Fibroblast of gingiva (primary cell): ENCODE measurements at places on chromosomes 5 and 9.

DNA sequence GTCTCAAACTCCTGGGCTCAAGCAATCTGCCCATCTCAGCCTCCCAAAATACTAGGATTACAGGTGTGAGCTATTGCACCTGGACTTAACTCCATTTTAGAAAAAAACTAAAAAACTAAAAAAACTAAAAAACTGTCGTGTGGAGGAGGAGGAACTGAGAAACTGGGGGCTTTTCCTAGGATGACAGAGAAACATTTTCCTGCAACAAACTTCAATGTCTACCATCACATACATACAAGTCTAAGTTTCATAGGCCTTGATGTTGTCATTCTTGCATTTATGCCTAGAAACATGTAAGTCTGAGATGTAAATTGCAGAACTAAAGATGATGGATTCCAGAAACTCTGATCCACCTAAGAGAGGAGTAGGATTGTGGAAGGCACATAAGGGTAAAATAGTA is 556.8 kb downstream of the RAB3C start:
- no peak for DNase-seq

DNA sequence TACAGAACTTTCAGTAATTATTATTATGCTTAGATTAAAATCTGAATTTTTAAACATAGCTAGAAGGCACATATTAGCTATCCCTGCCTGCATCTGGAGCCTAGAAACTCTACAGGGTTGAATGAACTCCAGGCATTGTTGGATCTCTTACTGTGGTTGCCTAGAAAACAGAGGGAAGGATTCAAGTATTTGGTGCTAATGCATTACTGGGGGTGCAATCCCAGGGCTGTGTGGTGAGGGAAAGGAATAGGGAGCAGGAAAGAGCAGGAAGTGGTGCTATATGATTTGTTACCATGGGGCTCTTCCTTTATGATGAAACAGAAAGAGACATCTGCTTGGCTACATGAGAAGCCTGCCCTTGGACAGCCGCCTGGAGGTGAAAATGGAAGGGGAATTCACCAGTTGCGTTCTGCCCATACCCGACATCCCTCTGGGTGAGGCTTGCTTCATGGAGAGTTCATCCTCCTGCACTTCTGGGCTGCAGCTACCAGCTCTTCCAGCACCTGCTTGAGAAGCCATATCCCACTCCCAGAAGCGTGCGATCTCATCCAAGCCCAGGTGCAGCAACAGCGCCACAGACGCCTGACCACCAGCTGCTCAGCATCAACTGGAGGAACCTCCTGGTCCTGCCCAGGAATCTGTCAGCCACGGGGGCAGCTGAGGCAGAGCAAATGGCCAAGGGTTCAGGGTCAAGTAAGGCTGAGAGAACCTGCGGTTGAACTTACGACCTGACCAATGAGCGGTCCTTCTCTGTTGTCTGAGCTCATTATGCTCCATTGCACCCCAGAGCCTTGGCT is 362.8 kb downstream of the SEMA5A start:
- DNase-seq, result no peak

GRCh38 chr5:85549229-85549628 is 1068.5 kb upstream of the COX7C start:
- DNase-seq, result no peak

DNA sequence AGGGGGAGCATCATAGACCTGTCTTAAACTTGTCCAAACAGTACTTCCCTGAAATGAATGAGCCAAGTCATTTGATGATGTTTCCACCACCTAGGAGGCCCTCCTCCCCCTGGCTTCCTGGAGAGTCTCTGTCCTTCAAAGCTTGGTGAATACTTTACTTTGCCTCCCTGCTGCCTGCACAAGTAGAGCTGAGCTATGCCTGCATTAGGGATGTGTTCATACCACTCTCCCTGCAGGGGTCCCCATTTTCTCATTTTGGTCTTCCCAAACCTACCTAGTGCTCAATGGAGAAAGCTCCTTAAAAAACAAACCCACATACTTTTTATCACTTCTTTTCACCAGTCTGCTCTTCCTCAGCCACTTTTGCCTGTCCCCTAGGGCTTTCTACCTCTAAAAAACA is 7.7 kb downstream of the CCNI2 start:
- DNase-seq, result peak; percentile 29

GRCh38 chr5:132628814-132629213 is 29.2 kb upstream of the IL13 start:
- DNase-seq, result no peak

DNA sequence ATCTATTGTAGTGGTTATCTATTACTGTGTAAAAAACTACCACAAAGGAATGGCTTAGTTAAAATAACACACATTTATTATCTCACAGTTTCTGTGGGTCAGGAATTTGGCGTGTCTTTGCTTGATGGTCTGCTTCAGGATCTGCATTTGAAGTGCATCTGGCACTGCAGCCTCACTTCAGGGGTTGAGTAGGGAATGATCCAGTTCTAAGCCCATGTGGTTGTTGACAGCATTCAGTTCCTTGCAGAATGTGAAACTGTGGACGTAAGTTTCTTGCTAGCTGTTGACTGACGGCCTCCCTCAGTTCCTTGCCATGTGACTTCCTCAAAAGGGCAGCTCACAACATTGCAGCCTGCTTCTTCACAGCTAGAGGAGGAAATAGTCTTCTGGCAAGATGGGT is 2.1 kb upstream of the OGN start:
- DNase-seq, result no peak

GRCh38 chr5:181261320-181262049 is 542 bp upstream of the TRIM52 start:
- peak; percentile 73 for DNase-seq

DNA sequence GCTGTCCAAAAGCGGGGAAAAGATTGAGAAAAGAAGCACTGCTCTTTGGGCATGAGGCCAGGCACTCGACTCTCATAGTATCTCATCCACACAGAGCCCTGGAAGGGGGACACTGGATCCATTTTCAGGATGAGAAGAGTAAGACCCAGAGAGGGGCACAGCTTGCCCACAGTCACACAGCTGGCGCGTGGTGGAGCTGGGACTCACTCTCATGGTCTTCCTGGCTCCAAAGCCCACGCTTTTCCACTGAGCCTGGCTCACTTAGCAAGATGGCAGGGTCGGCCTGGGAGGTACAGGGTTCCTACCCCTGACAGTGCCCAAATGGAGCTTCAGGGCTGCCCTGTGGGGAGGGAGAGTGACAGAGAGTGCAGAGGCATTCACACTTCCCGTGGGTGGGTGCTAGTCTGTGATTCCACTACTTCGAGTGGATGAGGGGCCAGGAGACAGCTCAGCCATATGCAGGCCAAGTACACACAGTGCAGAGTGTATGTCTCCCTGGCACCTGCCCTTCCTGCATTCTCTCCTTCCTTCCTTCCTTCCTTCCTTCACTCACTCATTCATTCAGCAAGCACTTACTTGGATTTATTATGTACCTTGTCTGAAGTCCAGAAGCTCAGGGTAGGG is 18.3 kb upstream of the IGFBPL1 start:
- DNase-seq, result no peak

- no peak for DNase-seq
Observed at GRCh38 chr5:66620711-66621110, 24.5 kb downstream of the MAST4 start.

GRCh38 chr5:10250806-10251276 is 761 bp downstream of the CCT5 start:
- DNase-seq, result peak; percentile 34

- DNase-seq, result no peak
Observed at GRCh38 chr5:81020478-81021167, 60.5 kb downstream of the RASGRF2 start.

GRCh38 chr5:143659599-143660238 is 152.2 kb upstream of the HMHB1 start:
- DNase-seq, result no peak

GRCh38 chr5:138664276-138664943 is 88.8 kb upstream of the CTNNA1 start:
- peak; percentile 12 for DNase-seq

GRCh38 chr5:151469386-151469785 is 22.0 kb downstream of the SLC36A1 start:
- DNase-seq, result no peak

DNA sequence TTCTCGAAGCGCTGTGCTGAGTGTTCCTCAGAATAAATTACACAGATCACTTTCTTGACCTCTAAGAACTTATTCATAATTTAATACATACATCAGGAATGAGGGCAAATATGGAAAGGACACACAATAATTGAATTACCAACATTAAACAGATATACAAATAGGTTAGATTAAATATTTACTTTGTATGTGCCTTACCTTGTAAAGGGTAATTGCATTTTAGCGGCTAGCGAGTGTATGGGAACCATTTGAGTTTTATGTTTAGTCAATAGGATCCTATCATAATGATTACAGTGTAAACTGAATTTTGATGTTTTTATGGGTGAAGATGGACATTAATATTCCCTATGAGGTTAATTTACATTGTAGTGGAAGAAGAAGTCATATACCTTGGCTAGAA is 1187.1 kb upstream of the WWC1 start:
- DNase-seq, result no peak

- DNase-seq, result no peak
Observed at GRCh38 chr5:6907320-6907918, 194.2 kb downstream of the TENT4A start.
